SJCRH30 (cell line): ENCODE measurements at places on chromosomes 11 and 22.

GRCh38 chr11:45171550-45171949 lies 25.1 kb downstream of the PRDM11 start:
- H3K27me3 ChIP-seq = no peaks in the 10 kb centered on the region
- H3K36me3 ChIP-seq = no peaks in the 10 kb centered on the region
- no peak overlapping the region for H3K27ac ChIP-seq
- H3K4me1 ChIP-seq = no peaks in the 10 kb centered on the region
- no peak for DNase-seq

DNA sequence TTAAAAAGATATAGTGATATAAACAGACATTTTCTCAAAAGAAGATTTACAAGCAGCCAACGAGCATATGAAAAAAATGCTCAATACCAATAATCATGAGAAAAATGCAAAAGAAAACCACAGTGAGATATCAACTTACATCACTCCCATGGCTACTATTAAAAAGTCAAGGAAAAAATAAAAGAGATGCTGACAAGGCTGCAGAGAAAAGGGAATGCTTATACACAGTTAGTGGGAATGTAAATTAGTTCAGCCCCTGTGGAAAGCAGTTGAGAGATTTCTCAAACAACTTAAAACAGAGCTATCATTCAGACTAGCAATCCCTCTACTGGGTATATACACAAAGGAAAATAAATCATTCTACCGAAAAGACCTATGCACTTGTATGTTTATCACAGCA lies 97.1 kb upstream of the CARD18 start:
- no peaks in the 10 kb centered on the region for H3K36me3 ChIP-seq
- H3K4me3 ChIP-seq = no peak overlapping the region

GRCh38 chr11:35923452-35923851 lies 20.4 kb upstream of the LDLRAD3 start:
- H3K27ac ChIP-seq = no peak overlapping the region
- no peaks in the 10 kb centered on the region for H3K36me3 ChIP-seq
- H3K4me1 ChIP-seq = peaks cover 17% of the 10 kb centered on the region
- DNase-seq = no peak
- H3K4me3 ChIP-seq = no peak overlapping the region

- no peak overlapping the region for H3K27ac ChIP-seq
- peaks cover 13% of the 10 kb centered on the region; the same call in 1 of the 2 replicates for H3K27me3 ChIP-seq
- no peaks in the 10 kb centered on the region for H3K36me3 ChIP-seq
- no peak overlapping the region for H3K4me3 ChIP-seq
- no peaks in the 10 kb centered on the region for H3K4me1 ChIP-seq
These were observed 7.2 kb downstream of the MUC5B start for GRCh38 chr11:1230121-1230455.

GRCh38 chr11:17798253-17798652 lies 63.7 kb downstream of the KCNC1 start:
- H3K36me3 ChIP-seq = no peaks in the 10 kb centered on the region
- H3K27me3 ChIP-seq = no peaks in the 10 kb centered on the region
- DNase-seq = no peak
- no peaks in the 10 kb centered on the region for H3K4me1 ChIP-seq
- H3K27ac ChIP-seq = no peak overlapping the region

GRCh38 chr11:126613272-126613671 lies 257.8 kb downstream of the ST3GAL4 start:
- DNase-seq = no peak
- no peaks in the 10 kb centered on the region for H3K4me1 ChIP-seq
- no peaks in the 10 kb centered on the region for H3K36me3 ChIP-seq
- no peak overlapping the region for H3K4me3 ChIP-seq

- H3K4me1 ChIP-seq = no peaks in the 10 kb centered on the region
- H3K27me3 ChIP-seq = no peaks in the 10 kb centered on the region
- no peak for DNase-seq
These were observed 269.7 kb downstream of the DYNC2H1 start for GRCh38 chr11:103378931-103379330.

GRCh38 chr11:123086305-123086704 lies 24.4 kb upstream of the HSPA8 start:
- peak; percentile 89 for DNase-seq
- no peaks in the 10 kb centered on the region for H3K27me3 ChIP-seq
- peaks cover 4% of the 10 kb centered on the region for H3K4me1 ChIP-seq
- H3K4me3 ChIP-seq = no peak overlapping the region

GRCh38 chr22:21028277-21029251 lies 3.8 kb downstream of the SLC7A4 start:
- H3K4me1 ChIP-seq = peaks cover 9% of the 10 kb centered on the region
- H3K36me3 ChIP-seq = no peaks in the 10 kb centered on the region
- no peak for DNase-seq
- no peak overlapping the region for H3K27ac ChIP-seq
- no peaks in the 10 kb centered on the region for H3K27me3 ChIP-seq

DNA sequence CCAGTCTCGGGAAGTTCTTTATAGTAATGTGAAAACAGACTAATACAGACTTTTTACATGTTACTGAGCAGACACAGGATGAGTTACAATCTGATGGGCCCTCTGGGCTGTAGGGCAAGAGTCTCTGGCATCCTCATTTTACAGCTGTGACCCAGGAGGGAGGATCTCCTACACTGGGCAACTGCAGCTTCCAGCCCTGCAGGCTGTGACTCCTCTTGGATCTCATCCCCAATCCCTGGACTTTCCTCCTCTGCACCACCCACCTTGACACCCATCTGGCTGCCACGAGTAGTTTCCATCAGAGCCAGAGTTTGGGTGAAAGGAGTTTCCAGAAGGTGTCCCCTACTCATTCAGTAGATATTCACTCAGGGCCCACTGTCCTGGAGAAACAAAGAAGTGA lies 48.9 kb upstream of the MYEOV start:
- no peaks in the 10 kb centered on the region for H3K4me1 ChIP-seq
- H3K4me3 ChIP-seq = no peak overlapping the region
- no peaks in the 10 kb centered on the region for H3K36me3 ChIP-seq
- H3K27me3 ChIP-seq = no peaks in the 10 kb centered on the region
- no peak for DNase-seq

GRCh38 chr22:42462016-42462415 lies 29.8 kb upstream of the NFAM1 start:
- DNase-seq = no peak
- H3K36me3 ChIP-seq = no peaks in the 10 kb centered on the region
- H3K4me3 ChIP-seq = no peak overlapping the region
- peaks cover 12% of the 10 kb centered on the region for H3K27me3 ChIP-seq

DNA sequence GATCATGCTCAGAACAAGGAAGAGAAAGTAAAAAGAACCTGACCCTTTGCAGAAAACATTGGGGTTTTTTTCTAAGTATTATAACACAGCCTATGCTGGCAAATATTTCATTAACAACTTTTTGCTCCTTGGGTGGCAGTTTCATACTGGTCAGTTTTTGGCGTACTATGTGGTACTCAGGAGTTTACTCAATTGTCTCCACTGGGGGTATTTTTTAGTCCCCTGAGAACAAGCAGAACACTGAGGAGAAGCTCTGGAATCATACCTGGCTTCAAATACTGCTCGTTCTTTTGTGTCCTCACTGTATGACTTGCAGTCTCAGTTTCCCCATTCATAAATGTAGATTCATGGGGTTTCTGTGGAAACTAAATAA lies 90.4 kb downstream of the SERGEF start:
- no peak for DNase-seq
- no peak overlapping the region for H3K4me3 ChIP-seq
- H3K4me1 ChIP-seq = peaks cover 8% of the 10 kb centered on the region

DNA sequence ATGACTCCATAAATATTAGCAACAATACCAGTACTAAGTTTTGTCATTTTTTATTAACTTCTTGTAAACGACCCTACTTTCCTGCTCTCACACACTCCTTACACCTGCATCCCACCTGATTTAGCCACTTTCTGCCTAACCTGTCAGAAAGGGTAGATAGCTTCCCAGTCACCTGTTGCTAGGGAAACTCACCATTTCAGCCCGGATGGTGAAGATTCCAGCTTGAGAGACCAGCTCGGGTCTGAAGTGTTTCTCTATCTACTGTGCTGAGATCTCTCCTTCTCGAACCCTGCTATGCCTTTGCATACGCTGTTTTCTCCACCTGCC lies at the start of gene PARVG:
Gene PARVG, plus strand, starts transcription at position 220 of the 327 bp plus-strand sequence. CDS start 2,405 bp downstream, outside the sequence.
- 0 out of 2 replicates have a peak, but pooled peaks cover 5% of the 10 kb centered on the region for H3K27me3 ChIP-seq
- H3K27ac ChIP-seq = no peak within 1 kb of the TSS
- H3K4me1 ChIP-seq = no peaks in the 10 kb centered on the region
- no peak for DNase-seq
- no peaks in the 10 kb centered on the region for H3K36me3 ChIP-seq

GRCh38 chr11:74493791-74494630 lies 487 bp upstream of the LIPT2 start:
- peaks cover 7% of the 10 kb centered on the region for H3K4me1 ChIP-seq
- H3K27me3 ChIP-seq = no peaks in the 10 kb centered on the region
- DNase-seq = peak; percentile 10
- no peaks in the 10 kb centered on the region for H3K36me3 ChIP-seq

GRCh38 chr22:40418366-40419201 lies 48.2 kb downstream of the SGSM3 start:
- H3K4me3 ChIP-seq = no peak overlapping the region
- peak overlapping the region; percentile 46 for H3K27ac ChIP-seq
- no peaks in the 10 kb centered on the region for H3K27me3 ChIP-seq
- H3K4me1 ChIP-seq = peaks cover 9% of the 10 kb centered on the region
- DNase-seq = peak; percentile 93
- no peaks in the 10 kb centered on the region for H3K36me3 ChIP-seq

GRCh38 chr11:122478986-122479385 lies 176.5 kb upstream of the UBASH3B start:
- DNase-seq = no peak
- no peak overlapping the region for H3K27ac ChIP-seq
- H3K36me3 ChIP-seq = no peaks in the 10 kb centered on the region
- H3K27me3 ChIP-seq = no peaks in the 10 kb centered on the region
- H3K4me1 ChIP-seq = no peaks in the 10 kb centered on the region

GRCh38 chr22:40595497-40596234 lies 40.9 kb downstream of the MRTFA start:
- no peaks in the 10 kb centered on the region for H3K36me3 ChIP-seq
- no peak overlapping the region for H3K4me3 ChIP-seq
- no peak overlapping the region for H3K27ac ChIP-seq
- no peaks in the 10 kb centered on the region for H3K27me3 ChIP-seq
- DNase-seq = no peak
- H3K4me1 ChIP-seq = peaks cover 9% of the 10 kb centered on the region; the same call in 1 of the 2 replicates

DNA sequence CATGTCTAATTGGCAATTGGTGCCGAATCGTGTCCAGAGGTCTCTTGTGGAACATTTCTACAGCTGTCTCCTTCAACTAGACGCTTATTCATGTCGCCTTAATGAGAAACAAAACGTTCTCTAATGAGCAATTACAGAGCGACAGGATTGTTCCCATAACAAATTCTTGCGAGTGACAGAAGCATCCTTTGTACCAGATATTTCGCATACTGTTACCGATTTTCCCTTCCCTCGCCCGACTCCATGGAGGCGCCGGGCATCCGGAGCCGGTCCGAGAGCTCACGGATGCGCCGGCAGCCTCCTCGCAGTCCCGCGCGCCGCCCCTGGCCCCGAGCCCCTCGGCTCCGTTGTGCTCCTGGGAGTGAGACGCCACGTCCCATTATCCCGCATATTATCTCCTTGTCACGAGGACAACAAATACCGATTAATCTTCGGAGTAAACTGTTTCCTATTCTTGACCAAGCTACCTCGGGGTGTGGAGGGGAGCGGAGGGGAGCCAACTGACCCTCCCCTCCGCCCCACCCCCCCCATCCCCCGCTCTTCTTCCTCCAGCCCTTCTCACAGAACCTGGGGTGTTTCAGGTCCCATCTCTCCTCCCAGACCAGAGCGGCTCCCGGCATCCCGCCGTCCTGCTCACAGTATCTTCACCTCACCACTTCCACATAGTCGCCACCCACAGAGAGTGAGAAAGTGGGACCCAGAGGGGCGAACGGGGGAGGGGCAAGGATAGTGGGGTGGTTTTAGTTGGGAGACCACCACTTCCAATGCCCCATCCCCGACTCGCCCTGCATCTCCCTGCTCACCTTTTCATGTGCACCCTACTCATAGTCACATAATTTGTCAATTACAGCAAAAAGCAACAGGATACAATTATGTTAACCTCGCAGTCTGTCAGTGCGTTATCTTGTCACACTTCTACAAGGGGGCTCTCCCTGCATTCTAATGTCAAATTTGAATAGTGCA lies 11.4 kb downstream of the PAX6 start:
- no peak for DNase-seq
- no peak overlapping the region for H3K27ac ChIP-seq
- no peaks in the 10 kb centered on the region for H3K27me3 ChIP-seq

DNA sequence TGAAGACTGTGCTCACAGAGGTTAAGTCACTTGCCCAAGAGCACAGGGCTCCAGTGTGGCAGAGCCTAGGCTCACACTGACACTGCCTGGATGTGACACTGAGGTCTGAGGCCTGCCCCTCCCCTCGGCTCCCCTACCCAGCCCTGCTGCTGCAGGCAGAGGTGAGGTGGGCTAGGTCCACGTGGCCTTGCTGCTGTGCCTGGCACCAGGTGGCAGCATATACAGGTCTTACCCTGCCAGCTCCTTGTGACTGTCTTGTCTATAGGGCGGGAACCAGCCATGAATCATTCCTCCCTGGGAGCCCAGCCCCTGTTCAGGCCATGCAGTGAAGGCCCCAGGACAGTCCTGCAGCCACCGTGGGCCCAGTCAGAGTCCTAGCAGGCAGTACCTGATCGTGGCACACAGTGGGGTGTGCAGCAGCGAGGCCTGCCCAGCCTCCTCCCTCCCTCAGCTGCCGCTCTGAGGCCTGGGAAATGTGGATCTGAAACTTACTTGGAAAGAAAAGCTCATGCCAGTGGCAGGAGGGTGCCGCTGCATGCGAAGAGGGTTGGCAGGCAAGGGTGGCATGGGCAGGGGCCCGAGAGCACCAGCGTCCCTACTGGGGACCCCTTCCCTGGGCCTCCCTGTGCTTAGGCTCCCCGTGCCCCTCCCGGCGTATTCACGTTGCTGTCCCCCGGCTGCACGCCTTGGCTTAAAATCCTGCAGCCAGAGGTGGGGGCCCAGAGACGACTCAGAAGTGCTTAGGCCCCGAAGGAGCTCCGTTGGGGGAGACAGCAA lies 1.2 kb upstream of the CERK start:
- DNase-seq = peak; percentile 42
- H3K4me1 ChIP-seq = peaks cover 15% of the 10 kb centered on the region; the same call in 1 of the 2 replicates
- H3K27ac ChIP-seq = no peak overlapping the region; the same call in 1 of the 2 replicates
- no peaks in the 10 kb centered on the region for H3K27me3 ChIP-seq
- H3K36me3 ChIP-seq = no peaks in the 10 kb centered on the region
- peak overlapping the region; percentile 72 for H3K4me3 ChIP-seq

DNA sequence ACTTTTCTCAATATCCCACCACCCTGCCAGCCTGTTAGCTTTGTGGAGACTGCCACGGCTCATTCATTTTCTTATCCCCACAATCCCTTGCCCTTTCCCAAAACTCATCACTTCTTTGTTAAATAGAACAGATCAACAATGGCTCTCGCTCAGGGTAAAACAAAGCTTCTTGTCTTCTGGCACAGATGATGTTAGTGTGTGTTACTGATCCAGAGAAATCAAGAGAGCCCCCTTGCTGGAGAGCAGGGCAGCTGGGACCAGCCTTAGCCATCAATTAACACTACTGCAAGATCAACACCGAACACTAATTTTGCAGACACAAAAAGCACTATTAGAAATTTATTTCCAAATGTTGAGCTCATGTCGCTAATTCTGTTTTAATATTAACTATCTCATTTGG lies 420.9 kb downstream of the TENM4 start:
- no peak overlapping the region for H3K27ac ChIP-seq
- no peak for DNase-seq
- H3K36me3 ChIP-seq = no peaks in the 10 kb centered on the region
- H3K27me3 ChIP-seq = no peaks in the 10 kb centered on the region
